ENCODE measurements at places on chromosomes 1 and 21.

DNA sequence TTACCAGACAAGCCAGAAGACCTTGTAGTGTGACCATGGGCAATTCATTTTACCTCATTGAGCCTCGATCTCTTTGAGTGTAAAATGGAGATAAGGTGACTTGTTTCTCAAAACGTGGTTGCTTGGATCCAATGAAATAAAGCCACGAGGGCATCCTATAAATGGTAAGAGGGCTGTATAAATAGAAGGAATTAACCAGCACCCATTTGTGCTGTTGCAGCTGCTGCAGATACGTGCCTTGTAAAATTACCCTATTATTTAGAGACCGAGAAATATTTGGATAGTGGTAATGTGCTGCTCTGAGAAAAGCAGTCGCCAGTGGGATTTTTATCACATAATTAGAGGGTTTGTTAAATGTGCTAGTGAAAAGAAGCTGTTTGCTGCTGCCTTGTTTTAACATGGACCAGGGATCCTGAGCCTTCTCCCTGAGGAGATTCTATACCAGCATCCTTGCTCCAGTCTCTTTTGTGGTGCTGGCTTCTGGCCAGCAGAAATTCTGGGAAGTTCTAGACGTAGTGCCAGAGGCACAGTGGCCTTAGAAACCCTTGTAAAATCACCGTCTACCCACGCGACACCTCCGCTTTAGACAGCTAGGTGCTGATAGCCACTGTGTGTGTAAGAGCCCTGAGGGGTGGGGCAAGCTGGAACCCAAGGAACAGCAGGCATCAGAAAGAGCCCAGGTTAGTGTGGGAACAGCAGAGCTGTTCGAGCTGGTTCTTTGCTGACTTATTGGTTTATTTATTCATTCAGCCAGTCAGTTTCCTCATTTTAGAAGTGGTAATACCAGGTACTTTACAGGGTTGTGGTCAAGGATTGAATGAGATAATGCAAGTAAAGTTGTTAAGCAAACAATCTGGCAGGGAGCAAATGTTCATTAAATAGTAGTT lies 137.5 kb downstream of the NOS1AP start:
- no peak for DNase-seq

DNA sequence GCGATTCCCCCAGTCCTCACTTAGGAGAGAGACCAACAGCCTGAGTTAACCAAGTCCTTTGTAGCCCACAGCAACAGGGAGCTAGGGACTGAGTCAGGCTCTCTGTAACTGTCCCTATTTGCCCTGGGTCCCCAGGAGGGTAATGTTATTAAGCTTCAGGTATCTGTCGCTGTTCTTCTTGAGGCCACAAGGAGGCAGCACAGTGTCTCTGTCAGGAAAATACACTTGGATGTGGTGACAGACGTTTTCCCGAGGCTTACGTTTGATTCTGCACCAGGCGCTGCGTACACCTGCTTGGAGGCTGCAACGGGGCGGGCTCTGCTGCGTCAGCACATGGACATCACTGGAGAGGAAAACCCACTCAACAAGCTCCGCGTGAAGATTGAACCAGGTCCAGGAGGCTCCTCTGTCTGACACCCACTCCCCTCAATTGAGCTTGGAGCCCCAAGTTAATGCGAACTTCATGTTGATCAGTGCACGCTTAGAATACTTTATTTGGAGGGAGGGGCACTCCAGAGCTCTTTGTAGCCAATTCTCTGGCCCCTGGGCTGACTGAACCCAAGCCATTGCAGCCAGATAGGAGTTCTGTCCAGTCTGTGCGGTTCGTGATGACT lies 10.7 kb upstream of the ELF3 start:
- no peak for DNase-seq

GRCh38 chr1:11065796-11066195 lies 6.0 kb upstream of the SRM start:
- DNase-seq: no peak

DNA sequence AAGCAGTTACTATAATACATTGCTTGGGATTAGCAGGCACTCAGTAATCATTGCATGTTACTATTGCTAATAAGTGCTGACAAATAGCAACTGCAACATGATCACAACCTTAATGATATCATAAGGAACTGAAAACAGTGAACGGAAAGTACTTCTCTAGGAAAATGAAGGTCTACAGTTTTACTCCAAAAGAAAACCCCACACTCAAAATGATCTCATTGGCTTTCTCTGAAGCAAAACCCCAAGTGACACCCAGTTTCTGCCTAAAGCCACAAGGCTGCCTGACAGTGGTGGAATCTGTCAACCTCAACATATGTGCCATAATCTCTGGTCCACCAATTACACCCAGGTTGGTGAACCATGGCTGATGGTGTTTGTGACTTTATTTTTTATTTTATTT lies 137.6 kb downstream of the PTGER3 start:
- DNase-seq: no peak

DNA sequence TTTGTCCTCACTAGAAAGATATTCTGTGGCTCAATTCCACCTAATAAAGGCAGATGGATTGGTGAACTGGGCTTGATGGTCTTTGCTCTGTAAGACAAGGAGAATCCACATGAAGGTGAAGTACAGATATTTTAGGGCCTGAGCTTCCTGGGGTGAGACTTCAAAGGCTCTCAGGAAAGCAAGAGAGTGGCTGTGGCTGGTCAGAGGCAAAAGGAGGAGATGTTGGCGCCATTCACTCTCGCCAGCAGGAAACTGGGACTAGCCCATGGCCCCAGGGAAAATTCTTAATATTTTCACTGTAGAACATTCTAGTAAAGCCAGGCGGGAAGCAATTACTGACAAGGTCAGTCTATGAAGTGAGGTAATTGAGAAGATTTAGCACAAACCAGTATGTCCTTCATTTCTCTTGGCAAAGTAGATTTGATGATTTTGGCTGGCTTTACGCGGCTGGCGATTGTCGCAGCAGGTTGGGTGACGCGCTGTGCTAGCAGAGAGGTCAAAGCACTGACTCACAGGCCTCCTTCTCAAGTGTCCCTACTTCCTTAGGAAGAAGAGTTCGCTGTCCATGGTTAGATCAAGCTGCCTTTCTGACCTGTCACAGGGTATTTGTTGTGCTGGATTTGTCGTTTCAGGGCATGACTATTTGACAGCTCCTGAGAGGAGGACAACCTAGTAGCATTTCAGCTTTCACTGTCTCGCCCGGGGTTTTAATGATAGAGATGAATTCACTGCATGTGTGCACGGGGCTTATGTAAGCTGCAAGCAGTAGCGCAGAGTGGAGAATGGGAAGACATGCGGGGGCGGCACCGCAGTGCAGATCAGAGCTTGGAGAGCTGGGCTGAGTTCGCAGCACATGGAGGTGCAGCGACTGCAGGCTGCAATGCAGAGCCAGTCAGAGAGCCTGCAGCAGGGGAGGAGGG lies 32.7 kb downstream of the XCL1 start:
- no peak for DNase-seq

DNA sequence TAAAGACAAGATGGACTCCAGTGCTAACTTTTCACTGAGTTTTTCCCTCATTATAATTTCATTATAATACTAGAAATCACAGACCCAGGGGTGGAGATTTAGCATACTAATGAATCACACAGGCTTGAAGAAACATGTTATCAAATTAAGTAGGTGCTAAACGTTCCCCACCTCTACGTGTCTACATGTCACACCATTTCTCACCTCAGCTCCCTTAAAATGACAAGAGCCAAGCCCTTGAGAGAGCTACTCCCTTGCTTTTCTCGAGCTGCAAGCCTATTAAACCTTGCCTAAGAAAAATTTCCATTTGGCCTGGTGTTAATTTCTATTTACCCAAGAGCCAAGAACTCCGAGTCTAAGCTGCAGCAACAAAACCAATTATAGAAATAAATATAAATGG lies 396.3 kb upstream of the NEGR1 start:
- DNase-seq: no peak

DNA sequence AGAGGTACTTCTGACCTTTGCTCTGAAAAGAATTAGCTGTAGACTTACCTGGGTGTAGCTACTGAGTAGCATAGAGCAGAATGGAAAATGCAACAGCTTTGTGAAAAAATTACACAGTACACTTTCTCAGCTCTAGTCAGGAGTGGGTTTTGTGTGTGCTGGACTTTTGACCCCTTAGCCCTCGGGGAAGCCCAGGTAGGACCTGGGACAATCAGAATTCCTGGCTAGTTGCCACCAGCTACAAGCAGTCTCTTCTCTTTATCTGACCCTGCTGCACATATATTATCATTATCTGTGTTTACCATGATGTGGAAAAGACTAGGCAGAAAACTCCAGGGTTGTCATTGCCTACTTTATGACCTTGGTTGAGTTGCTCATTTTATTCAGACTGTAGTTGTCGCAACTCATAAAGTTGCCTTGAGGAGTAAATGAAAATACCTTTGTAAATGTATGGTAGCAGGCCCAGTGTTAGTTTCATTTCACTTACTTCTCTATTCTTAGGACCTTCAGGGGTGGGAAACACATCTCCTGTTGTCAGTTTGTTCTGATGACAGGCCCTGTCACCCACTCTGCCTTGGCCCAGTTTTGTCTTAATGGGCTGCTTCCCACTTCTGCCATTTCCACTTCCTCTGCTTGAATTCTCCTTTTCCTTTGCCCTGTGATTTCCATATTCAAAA lies 5.4 kb downstream of the NEK7 start:
- DNase-seq: no peak

DNA sequence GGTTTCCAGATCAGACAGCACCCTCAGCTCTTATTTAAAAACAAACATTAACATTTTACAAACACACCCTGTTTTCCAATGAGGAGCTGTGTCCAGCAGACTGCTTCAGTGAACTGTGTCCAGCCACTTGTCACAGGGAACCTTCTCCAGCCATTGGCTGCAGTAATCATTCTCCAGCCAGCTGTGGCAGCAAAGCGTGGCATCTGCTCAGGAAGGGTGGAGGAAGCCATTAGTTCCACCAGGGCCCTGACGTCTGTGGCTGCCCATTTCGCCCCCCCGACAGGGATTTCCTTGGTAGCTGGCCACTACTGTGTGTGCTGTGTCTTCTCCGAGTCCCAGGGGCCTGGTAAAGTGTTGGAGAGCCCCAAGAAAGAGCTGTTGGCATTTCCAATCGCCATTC lies 62.9 kb upstream of the SELENON start:
- DNase-seq: no peak

GRCh38 chr1:54252371-54252936 lies 52.5 kb downstream of the MRPL37 start:
- DNase-seq: no peak

- no peak for DNase-seq
These were observed 150.5 kb upstream of the DUSP10 start for GRCh38 chr1:221892301-221892830.

DNA sequence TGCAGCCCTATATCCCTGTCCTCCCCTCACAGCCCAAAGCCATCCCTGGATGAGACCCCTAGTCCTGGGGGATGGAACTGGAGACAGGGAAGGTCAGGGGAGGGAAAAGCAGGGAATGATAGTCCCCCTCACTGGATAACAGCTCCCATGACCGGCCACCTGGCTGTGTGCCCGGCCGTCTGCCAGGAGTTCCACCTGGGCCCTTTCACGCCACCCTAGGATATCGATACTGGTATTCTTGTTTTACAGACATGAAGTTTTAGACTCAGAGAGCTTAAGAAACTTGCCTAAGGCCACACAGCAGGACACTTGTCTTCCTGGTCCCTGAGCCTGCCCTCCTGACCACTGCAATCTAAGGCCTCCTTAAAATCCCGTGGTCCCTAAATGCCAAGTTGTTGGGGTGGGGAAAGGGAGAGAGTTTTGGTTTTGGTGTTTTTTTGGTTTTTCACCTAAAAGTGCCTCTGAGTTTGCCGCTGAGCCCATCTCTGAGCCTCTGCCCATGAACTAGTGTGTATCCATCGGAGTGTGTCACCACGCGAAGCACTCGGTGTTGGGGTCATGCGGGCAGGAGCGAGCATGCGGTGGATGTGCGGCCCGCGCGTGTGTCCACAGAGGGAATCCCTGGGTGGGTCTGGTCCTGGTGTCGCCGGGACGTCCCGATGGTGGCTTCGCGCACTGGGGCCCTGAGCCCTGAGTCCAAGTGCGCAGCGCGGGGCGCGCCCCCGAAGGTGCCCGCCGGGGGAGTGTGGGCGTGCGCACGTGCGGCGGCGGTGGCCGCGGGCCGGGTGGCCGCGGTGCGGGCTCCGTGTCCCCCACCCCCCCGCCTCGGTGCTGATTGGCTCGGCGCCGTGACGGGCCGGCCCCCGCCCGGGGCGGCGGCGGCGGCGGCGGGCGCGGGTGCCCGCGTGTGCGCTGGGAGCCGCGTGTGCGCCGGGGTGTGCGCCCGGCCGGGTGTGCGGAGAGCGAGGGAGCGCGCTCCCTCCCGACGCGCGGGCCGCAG lies at the start of gene EPHA8:
Gene EPHA8, plus strand, starts transcription at position 906 of the 1,000 bp plus-strand sequence. CDS start 147 bp downstream, outside the sequence.
- no peak for DNase-seq

GRCh38 chr1:21139601-21140000 lies 37.1 kb downstream of the EIF4G3 start:
- no peak for DNase-seq

- no peak for DNase-seq
These were observed 9.7 kb upstream of the CLCC1 start for GRCh38 chr1:108972951-108973350.

DNA sequence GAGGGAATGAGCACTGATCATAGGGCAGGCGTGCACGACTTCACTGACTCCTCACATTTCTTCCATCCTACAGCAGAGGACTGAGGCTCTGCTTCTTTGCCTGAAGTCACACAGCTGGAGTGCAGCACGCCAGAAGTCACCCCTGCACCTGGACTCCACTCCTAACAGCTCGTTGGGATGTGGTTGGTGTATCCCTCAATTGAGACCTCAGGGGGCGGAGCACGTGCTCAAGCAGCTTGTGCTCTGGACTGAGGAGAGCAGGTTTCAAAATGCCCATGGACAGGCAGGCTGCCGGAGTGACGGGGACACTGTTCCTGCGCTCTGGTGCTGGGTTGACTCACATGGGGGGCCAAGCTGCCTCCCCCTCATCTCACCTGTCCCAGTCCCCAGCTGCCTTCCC lies 13.9 kb downstream of the CHIT1 start:
- DNase-seq: no peak

- DNase-seq: no peak
These were observed 70.8 kb upstream of the SIM2 start for GRCh38 chr21:36628106-36628505.

DNA sequence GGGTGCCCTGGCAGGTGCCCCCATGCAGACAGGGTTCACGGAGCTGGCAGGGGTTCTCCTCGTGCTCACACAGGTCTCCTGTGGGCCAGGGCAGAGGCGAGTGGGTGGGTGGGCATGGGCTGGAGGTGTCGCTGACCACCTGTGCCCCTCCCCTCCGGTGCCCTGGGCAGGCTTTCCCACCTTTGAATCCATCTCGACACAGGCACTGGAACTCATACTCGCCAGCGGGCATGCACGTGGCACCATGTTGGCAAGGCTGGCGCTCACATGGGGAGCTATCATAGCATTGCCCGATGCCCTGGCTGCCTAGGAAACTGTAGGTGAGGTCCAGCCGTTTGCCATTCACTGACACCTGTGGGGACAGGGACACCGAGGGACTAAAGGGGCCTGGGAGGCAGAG lies 16.0 kb downstream of the LDLRAD2 start:
- no peak for DNase-seq

- no peak for DNase-seq
These were observed 499.3 kb upstream of the ADAMTS5 start for GRCh38 chr21:27466140-27466539.

GRCh38 chr1:55898181-55898580 lies 681.2 kb downstream of the PLPP3 start:
- no peak for DNase-seq

Measured in cerebellar nuclear complex (tissue), 1 donor.